ENCODE measurements at places on chromosomes 7 and 10.
A peak's percentile ranks its signal among the peaks of the same experiment; 100 is the strongest.

- no peak for DNase-seq
Observed at GRCh38 chr10:4240608-4241197, 455.7 kb upstream of the KLF6 start.

GRCh38 chr10:74075906-74076305, 74.7 kb downstream of the AP3M1 start:
- no peak for DNase-seq

GRCh38 chr10:83373671-83374070, 765.6 kb upstream of the GHITM start:
- peak; percentile 73 for DNase-seq

- no peak for DNase-seq
Observed at GRCh38 chr7:142956951-142957623, 5.1 kb downstream of the KEL start.

DNA sequence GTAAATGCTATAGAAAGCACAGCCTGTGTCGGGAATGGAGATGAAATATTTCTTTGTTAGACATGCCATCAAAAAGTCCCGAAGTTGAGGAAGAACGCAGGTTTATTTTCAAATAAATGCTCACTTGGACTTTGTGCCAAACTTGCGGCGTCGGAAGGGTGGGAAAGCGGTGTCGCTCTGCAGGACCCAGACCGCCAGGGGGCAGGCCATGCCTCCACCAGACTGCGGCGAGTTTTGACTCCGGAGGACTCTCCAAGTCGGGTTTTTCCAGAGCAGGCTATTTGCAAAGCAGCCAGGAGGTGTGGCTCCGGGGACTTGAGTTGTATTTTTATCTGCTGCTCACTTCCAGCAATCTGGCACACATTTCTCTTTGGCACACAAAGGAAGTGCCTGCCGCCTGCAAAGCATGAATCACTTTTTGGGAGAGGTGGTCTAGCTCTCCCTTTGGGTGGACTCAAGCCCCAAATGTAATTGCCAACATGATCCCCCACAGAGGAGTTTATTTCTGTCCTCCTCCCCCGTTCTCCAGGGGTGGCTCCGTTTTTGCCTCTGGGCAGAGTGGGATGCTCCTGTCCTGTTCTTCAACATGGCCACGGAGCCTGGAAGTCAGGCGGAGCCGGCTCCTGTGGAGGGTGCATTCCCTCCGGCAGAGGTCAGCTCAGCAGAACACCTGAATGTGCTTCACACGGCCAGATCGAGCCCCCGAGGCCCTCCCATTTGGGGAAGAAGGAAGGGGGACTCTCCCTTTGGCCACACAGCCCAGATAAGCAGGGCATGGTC, 82.3 kb upstream of the GPR26 start:
- peak; percentile 52 for DNase-seq

DNA sequence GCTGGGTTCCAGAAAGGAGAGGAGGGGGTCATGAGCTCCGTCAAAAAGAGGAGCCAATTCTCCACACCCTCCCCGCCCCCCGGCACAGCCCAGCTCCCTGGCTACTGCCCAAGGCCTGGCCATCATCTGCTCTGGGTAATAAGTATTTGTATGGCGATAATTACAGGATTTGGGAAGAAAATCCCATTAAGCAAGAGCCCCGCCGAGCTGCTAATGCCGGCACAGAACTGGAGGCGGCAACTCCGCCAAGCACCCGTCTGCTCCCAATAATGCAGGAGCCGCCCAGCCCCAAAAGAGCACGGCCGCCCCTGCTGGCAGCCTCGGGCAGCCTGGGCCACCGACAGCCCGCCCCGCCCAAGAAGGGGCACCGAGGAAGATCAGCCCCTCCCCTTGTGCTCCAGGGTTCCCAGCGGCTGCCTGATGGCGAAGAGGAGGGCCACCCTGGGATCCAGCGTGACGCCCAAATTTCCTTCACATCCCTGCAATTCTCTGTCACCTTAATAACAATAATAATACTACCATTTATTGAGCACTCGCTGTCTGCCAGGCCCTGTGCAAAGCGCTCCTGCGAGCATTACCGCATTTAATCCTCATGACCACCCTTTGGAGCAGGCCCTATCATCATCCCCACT, 5.9 kb downstream of the SLIT1 start:
- peak; percentile 33 for DNase-seq

GRCh38 chr7:24478137-24478655, 95.1 kb upstream of the PALS2 start:
- no peak for DNase-seq

DNA sequence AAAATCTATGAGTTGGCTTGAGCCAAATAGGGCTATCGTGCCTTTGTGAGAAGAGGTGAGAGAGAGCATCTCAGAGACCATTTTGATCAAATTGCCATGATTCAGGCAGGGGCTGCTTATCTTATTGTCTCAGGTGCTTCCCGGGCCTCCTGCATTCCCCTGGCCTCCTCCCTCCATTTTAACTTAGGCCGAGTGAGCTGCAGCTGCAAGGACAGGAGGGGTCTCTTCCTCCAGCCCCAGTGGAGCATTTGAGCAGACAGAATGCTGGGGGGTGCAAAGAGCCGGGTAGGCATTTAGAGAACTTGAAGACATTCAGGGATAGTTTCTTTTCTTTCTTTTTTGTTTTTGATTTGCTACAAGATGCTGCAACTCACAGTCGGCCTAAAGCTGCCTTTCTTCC, 59.0 kb downstream of the BUB3 start:
- no peak for DNase-seq

DNA sequence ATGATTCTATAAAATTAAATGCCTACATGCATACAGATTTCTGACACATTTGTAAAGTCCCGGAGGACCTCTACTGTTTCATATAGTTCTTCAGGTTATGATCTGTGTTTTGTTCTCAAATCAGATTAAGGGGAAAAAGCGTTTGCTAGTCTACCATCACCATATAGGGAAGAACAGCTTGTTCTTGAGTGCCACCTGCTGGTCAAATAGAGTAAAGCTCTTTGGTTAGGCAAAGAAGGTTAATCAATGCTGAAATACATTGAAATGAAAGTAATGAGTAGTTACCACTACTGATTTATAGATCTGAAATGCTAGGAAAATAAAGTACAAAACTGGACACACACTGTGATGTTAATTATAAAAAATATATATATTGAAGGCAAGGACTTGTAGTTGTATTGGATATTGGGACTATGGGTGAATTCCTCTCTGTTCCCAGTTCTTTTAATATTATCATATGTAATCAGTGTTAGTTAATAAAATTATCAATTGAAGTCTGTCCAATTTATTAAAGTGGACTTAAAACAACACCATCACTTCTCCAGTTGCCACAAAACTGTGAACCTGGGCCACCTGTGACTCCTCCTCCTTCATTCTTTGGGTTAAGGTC, 72.6 kb upstream of the PDLIM1 start:
- no peak for DNase-seq

DNA sequence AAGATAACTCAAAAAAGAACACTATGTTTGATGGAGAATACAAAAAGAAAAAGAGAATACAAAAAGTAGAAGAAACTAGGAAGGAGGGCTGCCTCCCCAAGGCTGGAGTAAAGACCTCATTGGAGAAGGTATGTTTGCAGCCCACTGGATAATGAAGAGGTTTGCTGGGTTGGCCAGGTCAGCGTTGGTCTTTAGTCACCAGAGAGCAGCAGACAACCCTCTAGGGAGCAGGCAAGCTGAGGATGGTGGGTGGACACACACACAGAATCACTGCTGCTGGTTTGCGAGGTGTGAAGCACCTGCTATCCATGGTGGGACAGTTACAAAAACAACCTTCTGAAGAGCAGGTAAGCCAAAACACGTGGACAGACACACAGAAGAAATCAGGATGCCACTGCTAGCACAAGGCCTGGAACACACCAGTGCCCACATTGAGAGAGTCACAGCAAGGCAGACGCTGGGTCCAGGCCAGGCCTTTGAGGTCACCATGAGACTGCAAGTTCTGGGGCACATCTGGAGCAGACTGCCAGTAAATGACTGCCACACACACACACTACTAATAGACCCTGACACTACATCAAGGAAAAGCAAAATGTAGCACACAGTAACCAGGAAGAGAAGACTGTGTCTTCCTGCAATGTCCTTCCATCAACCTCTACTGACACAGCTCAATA, 43.0 kb downstream of the MTERF1 start:
- DNase-seq, result no peak

GRCh38 chr10:110698340-110698739, 54.2 kb downstream of the RBM20 start:
- no peak for DNase-seq

DNA sequence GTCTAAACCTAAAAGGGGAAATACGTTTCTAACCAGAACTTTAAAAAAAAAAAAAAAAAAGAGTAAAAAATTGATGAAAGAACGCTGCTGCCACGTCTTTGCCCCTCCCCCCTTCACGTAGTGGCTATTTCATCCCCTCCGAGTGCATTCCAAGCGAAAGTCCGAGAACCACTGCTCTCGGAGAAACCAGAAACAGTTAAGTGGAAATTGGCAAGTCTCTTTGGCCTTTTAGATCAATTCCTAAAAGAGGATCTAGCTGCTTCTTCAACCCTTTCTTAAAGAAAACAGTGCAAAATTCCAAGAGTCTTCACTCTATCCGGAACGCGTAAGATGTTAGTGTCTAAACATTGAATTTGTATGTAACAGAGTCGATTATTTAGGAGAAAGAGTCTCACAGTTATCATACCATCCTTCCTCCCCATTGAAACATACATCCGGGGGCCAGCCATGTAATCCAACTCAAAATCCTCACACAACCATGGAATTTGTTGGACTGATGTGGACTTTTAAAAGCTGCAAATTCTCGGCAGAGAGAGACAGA, 1.1 kb downstream of the P4HA1 start:
- no peak for DNase-seq

GRCh38 chr10:117241541-117242462, 888 bp downstream of the SLC18A2 start:
- DNase-seq, result no peak

- DNase-seq, result no peak
Observed at GRCh38 chr7:22564511-22565045, 64.6 kb upstream of the STEAP1B start.

DNA sequence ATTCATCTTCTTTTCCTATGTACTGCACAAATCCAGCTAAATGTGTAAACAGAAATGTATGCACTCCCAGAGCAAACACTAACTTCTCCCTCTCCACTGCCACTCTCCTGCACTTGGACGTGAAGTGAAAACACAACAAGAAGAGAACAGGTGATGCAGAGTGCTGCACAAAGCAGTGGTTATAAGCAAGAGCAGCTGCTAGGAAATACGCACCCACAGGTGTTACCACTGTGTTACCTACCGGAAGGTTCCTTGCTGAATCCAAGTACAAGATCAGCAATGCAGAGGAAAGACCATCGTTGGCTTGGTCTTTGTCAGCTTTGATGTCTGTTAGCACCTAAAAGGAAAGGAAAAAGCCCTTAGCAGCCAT, 54.6 kb upstream of the NCAPG2 start:
- DNase-seq, result no peak
